ENCODE measurements at places on chromosomes 13 and 19.

DNA sequence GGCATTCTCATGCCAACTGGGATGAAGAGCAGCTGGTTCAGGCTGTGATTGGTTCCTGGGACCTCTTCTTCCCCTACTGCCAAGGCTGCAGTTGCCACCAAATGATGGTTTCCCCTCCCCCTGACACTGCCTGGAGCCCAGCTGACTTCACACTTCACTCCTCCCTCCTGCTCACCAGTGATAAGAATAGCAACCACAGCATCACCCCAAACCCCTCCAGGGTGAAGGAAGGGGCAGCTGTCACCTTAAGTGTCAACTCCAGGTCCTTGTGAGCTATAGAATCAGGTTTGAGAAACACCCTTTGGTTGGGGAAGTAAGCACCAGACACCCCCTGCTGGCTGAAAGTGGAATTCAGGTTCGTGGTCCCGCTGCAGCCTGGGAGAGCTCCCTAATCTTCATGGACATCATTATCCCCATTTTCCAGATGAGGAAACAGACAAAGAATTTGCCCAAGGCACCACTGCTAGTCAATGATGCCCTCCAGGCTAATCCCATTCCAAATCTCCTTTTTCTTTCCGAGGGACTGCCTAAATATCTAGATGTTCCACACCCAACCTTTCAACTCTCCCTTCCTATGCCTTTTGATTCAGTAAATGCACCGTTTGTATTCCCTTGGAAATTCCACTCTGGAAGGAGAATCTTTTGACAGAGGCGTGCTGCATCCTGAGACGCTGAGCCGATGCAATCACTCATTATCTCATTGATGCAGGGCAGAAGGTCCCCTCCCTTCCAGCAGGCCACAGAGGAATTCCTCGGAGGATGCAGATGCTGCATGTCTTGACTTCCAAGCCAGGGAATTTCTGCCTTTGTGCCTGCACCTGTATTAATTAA, 50.6 kb upstream of the UQCRFS1 start:
- DNase-seq = no peak

- no peak for DNase-seq
Measured at GRCh38 chr13:42617221-42617620, 43.3 kb downstream of the TNFSF11 start.

DNA sequence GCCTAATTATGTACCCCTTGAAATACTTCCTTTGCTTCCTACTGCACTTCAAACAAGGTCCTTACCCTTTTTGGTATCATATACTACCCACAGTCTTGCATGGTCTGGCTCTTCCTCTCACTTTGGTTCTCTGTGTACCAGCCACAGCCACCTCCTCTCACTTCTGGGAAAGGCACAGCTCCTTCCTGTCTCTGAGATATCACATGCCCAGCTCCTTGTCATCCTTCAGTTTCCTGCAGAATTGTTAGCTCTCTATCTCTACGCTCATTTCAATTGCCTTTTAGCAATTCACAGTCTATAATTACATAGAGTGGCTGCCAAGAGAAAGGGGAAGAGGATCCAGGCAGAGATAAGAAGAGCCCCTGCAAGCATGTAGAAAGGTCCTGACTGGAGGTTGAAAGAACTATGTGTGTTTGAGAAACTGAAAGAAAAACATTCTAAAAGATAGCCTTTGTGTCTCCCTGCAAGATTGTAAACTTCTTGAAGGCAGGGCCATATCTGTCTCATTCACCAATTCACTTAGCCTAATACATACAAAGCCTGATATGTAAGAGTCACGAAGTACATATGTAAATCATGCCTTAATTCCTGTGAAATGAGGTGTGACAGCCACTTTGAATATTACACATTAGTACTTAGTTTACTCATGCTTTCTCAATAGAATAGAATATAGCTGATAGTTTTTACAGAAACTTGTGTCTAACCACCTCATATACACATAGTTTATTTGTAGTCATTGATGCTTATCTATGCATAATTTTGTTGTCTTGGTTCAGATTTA, 933.1 kb downstream of the DIAPH3 start:
- no peak for DNase-seq

DNA sequence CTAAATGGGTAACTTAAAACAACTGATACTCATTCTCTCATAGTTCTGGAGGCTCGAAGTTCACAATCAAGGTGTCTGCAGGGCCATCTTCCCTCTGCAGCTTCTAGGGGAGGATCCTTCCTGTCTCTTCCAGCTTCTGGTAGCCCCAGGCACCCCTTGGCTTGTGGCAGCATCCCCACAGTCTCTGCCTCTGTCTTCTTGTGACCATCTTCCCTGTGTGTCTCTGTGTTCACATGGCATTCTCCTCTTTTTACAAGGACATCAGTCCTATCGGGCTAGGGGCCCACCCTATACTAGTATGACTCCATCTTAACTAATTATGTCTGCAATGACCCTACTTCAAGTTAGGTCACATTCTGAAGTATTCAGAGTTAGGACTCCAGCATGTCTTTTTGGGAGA, 73.5 kb downstream of the ANKRD10 start:
- DNase-seq = no peak

GRCh38 chr19:18932216-18932841, 8.7 kb downstream of the HOMER3 start:
- peak; percentile 74 for DNase-seq
